ENCODE measurements at places on chromosomes 16 and 17.

DNA sequence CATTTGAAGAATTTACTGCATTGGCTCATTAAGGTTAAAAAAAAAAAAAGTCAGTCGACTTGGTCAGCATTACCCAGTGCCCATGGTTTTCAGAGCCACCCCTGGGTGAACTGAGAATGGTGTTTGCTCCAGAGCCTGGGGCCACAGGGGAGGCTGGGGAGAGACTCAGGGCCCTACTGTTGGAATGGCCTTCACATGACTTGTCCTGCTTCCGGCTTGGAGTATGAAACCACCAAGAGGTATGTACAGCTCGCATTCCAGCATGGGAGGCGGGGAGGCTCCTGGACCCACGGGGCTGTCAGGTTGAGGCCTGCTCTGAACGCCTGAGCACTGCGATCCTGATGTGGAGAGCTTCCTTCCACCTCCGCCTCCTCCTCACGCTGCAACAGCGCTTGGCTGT lies 36.8 kb downstream of the MSI2 start:
- no peak for DNase-seq

- peak; percentile 24 for DNase-seq
These were observed 27.3 kb downstream of the SLFN11 start for GRCh38 chr17:35345926-35346771.

- DNase-seq = no peak
These were observed 158 bp downstream of the ALYREF start for GRCh38 chr17:81891303-81891552.

- no peak for DNase-seq
These were observed 76.7 kb downstream of the CCT6B start for GRCh38 chr17:34884597-34884996.

DNA sequence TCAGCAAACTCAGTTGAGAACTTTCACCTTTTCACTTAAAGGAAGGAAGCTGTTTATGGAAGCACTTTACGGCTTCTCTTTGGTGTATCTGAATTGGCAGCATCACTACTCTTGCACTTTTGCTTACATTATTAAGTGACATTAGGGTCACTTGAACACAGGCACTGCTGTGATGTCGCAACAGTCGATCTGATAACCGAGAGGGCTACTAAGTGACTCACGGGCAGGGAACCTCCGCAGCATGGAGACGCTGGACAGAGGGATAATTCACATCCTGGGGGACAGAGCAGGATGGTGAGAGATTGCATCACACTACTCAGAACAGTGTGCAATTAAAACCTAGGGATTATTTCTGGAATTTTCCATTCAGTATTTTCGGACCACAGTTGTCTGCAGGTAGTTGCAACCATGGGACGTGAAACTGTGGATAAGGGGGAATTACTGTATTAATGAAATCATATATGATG lies 56.5 kb downstream of the DNAH2 start:
- DNase-seq = no peak

DNA sequence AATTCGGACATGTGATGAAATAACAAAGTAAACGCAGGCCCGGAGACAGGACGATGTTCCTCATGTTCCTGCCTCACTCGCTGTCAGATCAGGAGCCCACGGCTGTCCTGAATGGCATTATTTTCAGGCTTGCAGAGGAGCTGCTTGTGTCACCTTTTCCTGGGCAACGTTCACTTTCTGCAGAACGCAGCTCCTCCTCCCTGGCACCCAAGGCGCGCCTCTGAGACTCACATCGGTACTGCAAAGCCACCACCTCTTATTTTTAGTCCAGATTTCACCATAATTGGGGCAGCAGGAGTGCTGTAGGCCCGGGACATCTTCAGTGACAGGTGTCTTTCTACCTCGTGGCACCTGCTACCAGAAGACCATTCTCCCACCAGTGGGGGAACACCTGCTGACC lies 8.0 kb upstream of the C16orf96 start:
- no peak for DNase-seq

DNA sequence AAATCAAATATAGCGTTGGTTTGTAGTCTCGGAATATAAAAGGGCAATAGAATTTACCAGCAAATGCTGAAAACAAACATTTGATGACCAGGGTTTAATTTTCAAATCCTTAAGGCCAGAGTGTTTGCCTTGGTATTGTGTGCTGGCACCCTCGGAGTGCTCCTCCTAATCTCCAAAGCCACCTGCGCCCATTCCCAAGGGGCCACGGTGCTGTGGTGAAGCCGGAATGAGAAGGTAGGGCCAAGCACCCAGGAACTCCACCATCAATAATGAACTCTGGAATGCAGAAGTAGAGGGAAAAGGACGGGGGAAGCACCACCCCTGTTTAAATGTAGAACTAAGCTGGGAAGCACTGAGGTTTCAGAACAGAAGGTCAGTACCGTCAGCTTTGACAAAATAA lies 51.9 kb downstream of the COG7 start:
- no peak for DNase-seq

- no peak for DNase-seq
These were observed 237.7 kb downstream of the CDH13 start for GRCh38 chr16:82864332-82865040.

- DNase-seq = no peak
These were observed 25.8 kb downstream of the SRCIN1 start for GRCh38 chr17:38579934-38580333.

DNA sequence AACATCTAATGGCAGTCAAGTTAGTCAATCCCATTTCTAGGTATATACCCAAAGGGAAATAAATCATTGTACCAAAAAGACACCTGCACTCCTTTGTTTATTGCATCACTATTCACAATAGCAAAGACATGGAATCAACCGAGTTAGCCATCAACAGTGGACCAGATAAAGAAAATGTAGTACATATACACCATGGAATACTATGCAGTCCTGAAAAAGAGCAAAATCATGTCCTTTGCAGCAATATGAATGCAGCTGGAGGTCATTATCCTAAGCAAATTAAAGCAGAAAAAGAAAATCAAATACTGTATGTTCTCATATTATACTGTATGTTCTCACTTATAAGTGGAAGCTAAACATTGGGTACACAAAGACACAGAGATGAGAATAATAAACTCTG lies 204.0 kb downstream of the KCNJ2 start:
- no peak for DNase-seq

- no peak for DNase-seq
These were observed 6.0 kb upstream of the DCXR start for GRCh38 chr17:82043507-82043906.

DNA sequence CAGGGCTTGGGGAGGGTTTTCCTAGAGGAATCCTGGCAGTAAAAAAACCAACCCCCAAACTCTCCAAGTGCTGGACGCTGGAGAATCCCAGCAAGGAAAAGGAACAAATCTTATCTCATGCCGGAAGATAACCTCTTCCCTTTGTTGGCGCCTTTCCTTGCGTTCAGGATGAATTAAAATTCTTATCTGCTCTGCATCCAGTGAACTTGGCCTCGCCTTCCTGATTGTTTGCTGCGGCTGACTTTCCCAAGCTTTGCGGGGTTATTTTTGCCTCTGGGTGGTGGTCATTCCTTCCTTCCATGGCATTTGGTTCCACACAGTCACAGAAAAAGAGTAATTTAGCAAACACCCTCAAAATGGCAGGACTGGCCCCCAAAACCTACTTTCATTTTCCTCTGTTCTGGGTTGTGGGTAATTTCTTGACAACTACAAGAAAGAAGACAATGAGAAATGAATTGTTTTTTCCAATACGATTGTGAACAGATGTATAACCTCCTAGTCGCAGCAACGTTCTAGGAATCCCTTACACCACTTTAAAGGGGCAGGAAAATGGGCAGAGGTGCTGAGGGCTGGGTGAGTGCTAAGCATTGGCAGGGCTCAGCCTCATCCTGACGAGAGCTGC lies 77.8 kb downstream of the MRC2 start:
- no peak for DNase-seq

- DNase-seq = no peak
These were observed 1.9 kb downstream of the GNA13 start for GRCh38 chr17:65054602-65055001.

GRCh38 chr16:80974649-80975376 lies 31.9 kb downstream of the CMC2 start:
- DNase-seq = no peak

DNA sequence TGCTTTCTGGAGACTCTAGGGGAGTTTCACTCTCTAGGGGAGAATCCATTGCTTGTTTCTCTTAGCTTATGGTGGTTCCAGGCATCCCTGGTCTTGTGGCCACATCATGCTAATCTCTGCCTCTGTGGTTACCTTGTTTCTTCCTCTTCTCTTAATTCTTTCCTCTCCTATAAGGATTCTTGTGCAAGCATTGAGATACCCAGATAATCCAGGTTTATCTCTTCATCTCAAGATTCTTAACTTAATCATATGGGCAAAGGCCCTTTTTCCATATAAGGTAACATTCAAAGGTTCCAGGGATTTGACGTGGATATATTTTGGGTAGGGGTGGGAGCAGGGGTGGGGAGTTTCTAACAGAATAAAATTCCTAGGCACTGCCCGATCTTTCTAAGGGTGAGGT lies 32.6 kb downstream of the FAM20A start:
- DNase-seq = no peak

DNA sequence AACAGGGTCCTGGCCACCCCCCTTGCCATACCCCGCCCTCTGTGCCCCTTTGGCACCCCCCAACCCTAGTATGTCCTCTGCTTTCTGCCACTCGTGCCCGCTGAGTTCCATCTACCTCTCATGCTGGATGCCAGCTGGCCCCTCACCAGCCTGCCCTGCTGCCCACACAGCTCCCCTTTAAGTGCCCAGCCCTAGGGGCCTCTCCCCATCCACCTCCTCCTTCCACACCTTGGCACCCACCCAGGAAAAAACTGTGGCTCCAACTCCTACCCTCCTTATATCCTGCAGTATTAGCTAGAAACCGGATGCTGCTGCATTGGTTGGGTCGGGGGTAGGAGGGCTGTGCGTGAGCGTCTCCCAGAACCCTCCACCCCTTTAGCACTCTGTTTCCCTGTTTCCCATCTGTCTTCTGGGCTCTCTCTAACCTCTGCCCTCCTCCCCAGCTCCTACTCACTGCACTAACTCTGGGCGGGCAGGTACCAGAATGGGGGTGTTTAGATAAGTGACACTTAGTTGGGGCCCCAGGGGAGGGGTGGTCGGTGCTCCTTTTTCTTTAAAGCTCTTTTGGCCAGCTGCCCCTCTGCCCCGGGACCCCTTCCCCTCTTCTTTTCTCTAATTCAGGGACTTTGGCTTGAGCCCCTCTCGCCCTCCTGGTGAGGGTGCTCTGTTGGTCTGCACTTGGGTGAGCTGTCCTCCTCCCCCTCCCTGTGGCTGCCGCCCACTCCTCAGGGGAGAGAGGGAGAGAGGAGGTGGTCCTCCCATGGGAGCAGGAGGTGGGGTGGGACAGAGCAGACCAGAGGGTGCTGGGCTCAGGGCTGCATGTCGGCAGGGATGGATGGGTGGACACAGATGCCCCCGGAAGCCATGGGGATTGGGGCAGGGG lies 9.9 kb downstream of the NR1D1 start:
- DNase-seq = no peak

DNA sequence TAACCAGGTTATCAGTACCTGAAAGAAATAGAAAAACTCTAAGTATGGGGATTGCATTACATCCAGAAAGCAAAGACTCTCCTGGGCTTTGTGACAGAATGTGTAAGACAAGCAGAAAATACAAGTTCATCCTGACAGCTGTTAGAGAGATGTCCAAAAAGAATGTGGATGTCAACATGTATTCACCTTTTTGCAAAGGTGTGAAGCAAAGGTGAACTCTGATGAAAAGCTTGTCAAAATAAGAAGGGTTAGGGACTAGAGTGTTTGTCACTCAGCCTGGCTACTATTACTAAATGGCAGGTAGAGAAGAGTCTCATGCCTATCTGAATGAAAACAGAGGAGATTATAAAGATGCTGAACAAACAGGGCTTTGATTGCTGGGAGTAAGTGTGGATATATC lies 527.6 kb upstream of the CA10 start:
- no peak for DNase-seq

GRCh38 chr17:2101448-2102257 lies 46.8 kb downstream of the HIC1 start:
- DNase-seq = peak; percentile 50

DNA sequence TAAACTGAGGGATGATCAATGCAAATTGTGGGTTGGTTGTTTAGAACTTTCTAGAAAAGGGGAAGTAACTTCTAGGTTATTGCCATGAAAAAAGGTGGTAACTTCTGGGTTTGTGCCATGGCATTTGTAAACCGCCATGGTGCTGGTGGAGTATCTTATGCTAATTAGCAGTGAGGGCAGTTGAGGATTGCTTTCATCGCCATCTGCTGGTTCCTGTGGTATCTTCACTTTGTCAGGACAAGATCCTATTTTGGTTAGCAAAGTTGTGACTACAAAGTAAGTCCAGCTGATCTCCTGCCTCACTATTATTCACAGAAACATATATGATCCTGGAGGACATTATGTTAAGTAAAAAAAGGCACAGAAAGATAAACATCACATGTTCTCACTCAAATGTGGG lies 1332.3 kb downstream of the CDH11 start:
- no peak for DNase-seq

DNA sequence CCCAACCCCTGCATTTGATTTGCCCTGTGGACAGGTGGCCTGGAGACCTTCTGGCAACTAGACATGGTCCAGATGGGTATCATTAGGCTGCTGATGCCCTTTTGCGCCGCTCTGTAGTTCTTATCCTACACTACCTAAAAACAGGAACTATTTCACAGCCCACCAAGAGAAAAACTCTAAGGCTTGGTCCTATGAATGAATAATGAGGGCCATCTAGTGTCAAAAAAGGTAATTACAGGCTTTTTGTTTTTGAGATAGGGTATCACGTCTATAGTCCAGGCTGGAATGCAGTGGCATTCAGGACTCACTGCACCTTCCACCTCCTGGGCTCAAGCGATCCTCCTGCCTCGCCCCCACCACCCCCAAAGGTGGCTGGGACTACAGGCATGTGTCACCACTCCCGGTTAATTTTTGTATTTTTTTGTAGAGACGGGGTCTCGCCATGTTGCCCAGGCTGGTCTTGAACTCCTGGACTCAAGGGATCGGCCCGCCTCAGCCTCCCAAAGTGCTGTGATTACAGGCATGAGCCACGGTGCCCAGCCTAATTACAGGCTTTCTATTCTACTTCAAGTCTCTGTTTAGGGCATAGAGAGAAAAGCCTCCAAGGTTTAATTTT lies 20.9 kb downstream of the COIL start:
- DNase-seq = no peak

DNA sequence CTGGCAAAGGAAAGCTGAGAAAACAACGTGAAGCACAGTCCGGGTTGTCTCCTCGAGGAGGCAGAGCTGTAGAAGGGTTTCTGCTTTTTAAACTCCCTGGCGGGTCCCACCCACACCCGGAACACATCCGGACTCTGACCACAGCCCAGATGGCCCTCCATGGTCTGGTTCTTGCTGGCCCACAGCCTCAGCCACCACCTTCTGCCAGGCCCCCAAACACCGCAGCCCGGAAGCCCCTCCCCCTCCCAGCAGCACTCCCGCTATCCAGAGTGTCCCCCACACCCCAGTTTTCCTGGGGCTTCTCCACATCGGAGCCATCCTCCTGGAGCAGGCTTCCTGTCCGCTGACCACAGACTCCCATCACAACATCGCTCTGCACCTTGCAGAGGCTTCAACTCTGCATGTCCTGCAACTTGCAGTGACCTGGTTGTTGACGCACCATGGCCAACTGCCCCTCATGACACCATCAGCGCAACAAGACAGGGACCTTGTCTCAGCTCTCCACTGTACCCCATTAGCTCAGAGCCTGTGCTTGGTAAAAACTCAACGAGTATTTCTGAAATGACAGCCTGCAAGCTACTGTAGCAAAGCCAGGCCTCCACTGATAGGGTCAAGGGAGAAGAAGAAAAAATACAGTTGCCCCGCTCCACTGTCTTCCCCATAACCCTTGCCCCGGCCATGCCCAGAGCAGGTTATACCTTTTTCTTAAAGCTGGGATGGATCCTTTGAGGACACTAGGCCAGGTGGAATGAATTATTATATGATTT lies 129.8 kb downstream of the C16orf78 start:
- no peak for DNase-seq

- DNase-seq = peak; percentile 64
These were observed 22.1 kb downstream of the TRIM25 start for GRCh38 chr17:56891751-56892150.

Data from activated naive CD4-positive, alpha-beta T cell treated with anti-CD3 and anti-CD28 coated beads, Interleukin-2, amount 50 U/mL, for 72 hours (primary cell).